ENCODE measurements at places on chromosomes 4 and X.

DNA sequence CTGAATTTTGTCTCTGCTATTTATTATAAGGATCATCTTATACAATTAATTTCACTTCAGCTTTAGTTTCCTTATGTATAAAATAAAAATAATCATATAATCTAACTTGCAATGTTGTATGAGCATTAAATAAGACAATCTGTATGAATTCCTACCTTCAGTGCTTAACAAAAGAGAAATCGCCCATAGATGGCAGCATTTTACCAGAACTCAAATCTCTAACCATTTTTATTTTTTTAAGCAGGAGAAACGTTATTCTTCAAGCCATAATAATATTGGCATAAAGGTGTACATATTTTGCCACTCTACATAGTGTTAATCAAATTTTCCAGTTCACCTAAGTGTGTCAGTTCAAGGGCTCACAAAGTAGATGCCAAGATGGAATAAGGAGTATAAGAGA, 78.8 kb downstream of the TMEM47 start:
- DNase-seq: no peak

DNA sequence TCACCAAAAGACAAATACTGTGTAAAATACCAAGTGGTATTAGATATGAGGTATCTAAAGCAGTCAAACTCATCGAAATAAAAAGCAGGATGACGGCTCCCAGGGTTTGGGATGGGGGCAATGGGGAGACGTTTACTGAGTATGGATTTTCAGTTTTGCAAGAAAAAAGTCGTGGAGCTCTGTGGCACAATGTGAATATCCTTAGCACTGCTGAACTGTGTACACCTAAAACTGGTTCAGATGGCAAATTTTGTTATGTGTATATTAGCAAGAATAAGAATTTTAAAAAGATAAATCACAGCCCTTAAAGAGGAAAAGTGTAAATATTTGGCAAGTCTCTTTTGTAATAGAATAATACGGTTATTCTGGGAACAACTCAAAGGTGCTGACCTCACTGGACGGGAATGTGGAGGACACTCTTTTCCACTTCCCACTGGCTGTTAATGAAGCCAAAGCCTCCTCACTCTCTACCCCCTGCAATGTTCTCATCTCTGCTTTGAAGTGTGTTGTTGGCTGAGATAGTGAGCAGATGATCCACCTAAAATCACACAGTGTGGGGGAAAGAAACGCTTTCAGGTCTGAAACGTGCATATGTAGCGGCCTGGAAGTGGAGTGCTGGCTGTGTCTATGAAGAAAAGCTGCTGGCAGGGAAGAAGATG, 49.2 kb downstream of the SEL1L3 start:
- DNase-seq: no peak

DNA sequence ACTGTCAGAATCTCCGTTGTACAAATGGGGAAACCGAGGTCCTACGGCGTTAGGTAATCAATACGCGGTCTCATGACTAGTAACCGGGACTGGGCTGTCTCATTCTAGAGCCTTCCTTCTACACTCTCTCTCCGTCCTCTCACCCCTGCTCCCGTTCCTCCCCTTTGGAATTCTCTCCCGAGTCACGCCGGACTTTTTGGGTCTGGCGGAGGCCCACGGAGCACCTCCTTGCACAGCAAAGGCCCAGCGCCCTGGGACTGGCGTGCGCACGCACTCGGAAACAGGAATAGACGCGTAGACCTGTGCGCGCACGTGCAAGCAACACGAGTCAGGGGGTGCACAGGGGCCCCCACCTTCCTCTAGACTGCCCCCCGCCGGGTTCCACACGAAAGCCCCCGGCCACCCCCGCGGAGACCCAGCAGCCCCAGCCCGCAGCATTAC, 361 bp downstream of the QDPR start:
- DNase-seq: no peak

DNA sequence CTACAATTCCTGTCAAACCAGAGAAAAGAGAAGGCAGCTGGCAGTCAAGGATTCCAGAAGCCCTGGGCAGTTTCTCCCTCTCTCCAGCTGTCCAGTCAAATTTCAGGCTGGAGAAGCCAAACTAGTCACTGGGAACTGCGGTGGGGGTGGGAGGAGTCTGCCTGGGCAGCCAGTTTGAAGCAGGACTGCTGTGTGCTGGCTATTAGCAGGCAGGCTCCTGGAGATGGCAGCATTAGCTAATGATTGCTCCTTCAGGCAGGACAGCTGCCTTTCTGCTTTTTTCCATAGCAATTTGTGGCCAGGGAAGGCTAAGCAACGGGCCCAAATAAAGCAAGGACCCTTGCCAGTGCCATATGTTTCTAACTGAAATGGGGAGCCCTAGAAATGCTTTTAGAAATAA, 44.7 kb upstream of the FGF13 start:
- DNase-seq: no peak

- DNase-seq: no peak
These were observed 27.9 kb upstream of the KIAA1210 start for GRCh38 chrX:119155416-119156035.

DNA sequence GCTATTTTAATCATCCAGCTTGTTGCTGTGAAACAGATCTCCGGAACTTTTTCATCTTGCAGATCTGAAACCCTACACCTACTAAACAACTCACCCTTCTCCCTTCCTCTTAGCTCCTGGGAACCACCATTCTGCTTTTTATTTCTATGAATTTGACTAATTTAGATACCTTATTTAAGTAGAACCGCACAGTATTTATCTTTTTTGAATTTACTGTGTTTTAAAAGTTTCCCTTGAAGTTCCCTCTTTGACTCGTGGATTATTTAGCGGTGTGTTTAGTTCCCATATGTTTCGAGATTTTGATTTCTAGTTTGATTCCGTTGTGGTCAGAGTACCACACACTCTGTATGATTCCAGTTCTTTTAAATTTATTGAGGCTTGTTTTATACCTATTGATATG, 44.6 kb downstream of the EIF2S3 start:
- no peak for DNase-seq

GRCh38 chrX:38271154-38271716, 50.6 kb upstream of the SRPX start:
- DNase-seq: peak; percentile 59

DNA sequence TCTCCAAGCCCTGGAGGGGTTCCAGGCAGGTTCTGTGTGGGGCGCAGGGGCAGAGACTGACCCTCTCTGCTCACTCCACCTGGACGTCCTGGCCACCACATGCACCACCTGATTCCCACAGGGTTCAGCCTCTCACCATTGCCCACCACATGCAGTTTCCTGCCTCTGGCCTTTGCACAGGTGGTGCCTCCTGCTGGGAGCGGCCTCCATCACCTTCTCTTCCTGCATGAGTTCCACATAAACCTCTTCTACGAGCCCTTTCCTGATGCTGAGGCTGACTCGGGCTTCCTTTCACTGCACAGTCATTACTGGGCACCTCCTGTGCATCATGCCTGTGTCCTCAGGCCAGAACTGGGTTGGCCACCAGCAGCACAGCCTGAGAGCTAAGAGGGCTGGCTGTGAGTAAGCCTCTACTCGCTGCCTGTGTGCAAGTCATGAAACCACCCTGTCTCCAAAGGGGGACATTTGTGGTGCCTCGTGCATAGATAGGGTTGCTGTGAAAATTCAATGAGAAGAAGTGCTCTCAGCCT, 19.9 kb downstream of the MAN2B2 start:
- DNase-seq: no peak

DNA sequence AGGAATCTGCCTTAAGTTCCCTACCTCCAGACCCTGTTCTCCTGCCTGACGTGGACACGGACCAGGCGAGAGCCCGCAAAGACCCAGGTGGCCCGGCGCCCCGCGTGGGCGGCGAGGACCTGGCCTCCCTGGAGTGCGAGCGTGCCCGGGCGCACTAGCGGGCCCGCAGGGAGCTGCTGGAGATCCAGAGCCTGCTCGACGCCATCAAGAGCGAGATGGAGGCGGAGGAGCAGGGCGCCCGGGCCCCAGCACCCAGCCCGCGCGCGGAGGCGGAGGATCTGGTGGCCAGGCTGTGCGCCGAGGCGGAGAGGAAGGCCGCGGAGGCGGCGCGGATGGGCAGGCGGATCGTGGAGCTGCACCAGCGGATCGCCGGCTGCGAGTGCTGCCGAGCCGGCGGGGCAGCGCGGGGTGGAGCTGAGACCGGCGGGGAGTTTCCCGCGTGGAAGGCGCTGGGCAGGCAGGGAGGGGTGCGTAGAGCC, 18.2 kb downstream of the MRFAP1 start:
- no peak for DNase-seq

- no peak for DNase-seq
These were observed 400.2 kb downstream of the MID1IP1 start for GRCh38 chrX:39201305-39201990.

- no peak for DNase-seq
These were observed 201.8 kb downstream of the SLC39A8 start for GRCh38 chr4:102143433-102143832.

DNA sequence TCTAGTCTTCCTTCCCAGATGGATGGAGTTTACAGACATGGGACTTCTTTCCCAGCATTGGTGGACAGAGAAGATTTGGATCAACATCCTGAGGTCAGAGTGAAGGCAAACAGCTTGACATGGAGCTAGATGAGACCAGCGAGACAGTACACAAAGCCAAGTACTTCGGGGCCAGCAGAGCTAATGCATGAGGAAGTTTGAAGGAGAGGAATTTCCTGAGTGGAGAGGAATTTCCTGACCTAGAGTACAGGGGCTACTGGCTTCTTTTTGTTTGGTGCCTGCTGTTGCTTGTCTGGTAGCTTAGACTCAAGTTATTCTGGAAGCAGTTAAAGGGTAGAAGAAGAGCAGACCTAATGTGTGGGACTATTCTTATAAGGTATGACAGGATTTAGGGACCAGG, 69.1 kb upstream of the EOLA2 start:
- DNase-seq: no peak

- DNase-seq: no peak
These were observed 12.4 kb downstream of the SLC34A2 start for GRCh38 chr4:25667931-25668557.

DNA sequence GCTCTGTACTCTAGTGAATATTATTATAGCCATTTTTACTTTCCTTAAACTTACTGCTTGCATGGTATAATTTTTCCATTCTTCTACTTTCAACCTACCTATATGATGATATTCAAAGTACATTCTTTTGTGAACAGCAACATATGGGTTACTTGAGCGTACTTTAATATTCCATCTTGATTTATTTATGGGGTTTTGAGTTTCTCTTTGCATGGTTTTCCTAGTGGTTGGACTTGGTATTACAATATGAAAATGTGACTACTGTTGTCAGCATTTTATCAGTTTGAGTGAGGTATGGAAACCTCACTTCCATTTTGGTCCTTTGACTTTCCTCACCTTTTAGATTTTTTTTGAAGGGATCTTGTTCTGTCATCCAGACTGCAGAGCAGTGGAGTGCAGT, 35.9 kb downstream of the ADGRG4 start:
- DNase-seq: no peak

- no peak for DNase-seq
These were observed 107.8 kb downstream of the IQCM start for GRCh38 chr4:149707862-149708261.

DNA sequence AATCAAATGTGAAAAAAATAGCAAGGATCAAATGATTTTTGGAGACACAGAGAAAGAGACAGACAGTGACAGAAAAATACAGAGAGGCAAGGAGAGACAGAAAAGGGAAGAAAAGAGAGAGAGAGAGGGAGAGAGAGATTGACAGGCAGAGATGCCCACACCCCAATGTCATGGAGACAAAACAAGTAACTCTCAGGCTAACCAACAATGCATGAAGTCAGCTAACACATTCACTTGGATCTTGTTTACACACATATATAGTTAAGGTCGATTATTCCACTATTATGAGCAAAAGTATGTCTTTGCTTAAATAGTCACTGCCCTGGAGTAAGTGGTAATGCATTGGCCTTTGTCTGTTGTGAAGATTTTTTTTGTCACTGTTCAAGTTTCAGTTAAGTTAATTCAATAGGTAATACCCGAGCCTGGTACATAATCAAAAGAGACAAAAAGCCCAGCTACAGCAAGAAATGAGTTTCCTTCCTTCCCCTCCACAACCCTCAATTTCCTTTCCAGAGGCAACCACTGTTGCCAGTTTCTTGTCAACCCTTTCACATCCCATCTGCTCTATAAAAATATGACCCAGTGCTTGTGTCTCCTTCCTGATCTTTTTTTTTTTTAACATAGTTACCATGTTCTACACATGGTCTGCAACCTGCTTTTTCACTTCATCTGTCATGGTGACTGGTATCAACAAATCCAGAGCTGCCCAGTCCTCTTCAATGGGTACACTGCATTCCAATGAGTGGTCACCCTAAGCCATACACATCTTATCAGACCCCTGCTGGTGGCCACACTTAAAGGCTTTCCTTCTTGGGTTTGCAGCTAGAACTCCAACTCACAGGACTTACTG, 52.1 kb downstream of the PROM1 start:
- DNase-seq: no peak

- DNase-seq: no peak
These were observed 166.6 kb downstream of the ZNF330 start for GRCh38 chr4:141387299-141387698.

DNA sequence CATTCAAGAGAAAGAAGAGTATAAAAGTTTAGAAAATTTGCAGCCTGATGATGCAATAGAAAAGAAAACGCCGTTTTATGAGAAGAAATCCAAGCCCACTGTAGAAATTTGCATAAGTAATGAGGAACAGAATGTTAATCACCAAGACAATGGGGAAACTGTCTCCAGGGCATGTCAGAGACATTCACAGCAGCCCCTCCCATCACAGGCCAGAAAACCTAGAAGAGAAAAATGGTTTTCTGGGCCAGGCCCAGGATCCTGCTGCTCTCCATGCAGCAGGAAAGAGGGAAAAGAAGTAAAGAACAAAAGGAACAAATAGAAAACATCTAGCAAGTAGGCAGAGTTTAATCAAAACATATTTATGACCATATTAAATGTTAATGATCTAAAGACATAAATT, 119.0 kb downstream of the ANKRD50 start:
- DNase-seq: no peak

DNA sequence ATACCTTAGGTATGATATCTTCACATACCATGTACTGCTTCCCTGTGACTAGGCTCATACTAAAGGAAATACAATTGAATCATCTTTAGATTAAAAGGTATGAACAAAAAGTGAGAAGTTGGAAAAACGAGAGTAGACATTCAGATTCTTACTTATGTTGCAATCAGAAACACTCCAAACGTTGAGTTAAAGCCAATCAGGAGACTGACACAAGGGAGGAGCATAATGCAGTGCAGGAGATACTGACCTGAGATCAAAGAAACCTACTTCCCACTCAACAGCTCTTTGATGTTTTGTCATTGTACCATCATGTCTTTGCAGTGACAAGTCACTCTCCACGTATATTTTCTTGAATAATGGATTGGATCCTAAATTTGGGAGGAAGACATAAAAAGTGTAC, 8.9 kb upstream of the PCDH18 start:
- DNase-seq: no peak

All from GM12878 (cell line).